ENCODE measurements at places on chromosomes 1 and 21.

DNA sequence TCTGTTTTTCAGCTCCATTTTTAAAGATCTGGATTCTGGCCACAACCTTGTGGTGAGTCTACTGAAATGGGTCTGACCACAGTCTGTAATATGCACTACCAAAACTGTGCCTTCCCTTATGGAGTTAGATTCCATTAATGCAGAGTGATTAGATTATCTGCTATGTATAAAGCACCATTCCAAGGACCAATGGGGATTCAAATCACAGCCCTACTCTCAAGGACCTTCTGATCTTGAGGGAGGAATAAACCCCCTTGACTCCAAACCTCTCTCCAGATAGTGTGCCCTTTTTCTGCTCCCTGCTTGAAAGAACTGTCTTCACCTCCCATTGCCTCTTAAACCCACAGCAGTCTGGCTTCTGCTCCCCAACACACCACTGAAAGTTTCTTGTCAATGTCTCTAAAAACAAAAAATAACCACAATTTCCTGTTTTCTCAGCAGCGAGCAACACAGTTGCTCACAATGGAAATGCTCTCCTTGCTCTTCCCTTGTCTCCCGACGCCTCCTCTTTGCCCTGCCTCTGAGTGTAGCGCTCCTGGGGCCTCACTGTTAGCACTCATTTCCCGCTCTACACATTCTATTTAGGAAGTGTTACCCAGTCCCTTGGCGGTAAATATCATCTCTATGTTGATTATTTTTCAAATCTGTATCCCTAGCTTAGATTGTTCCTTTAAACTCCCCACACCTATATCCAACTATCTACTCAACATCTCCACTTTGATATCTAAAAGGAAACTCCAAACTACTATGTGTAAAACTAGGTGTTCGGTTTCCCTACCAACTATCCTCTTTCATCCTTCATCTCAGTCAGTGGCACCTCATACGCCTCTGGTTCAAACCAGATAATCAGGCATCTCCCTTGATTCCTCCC lies 13.6 kb downstream of the PCNX2 start:
- DNase-seq, result no peak

DNA sequence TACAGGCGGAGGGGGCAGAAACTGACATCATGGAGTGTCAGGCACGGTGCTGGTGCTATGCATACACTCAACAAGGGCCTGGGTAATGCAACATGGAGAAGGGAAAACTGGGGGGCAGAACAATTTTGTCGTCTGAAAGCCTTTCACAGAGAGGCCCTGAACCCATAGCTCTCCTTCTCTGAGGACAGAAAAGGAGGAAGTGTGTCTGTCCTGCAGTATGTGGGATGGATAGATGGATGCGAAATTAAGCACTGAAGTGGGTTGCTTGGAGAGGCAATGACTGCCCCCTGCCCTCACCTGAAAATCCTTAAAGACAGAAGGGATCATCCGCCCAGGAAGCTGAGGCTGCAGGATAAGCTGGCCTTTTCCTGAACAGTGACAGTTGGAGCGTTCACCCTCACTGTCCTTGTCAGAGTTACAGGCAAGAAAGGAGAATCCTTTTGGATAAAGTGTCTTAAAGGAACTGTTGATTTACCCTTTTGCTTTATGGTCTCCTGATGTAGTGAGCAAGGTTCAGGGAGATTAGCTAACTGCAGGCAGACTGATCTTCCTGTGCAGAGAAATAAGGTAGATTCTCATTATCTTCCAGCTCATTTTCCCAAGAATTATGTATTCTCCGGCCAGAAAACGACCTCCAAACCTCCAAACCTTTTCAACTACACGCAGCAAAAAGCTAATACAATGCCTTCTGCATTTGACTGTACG lies 1.6 kb upstream of the FAM20B start:
- DNase-seq, result no peak

DNA sequence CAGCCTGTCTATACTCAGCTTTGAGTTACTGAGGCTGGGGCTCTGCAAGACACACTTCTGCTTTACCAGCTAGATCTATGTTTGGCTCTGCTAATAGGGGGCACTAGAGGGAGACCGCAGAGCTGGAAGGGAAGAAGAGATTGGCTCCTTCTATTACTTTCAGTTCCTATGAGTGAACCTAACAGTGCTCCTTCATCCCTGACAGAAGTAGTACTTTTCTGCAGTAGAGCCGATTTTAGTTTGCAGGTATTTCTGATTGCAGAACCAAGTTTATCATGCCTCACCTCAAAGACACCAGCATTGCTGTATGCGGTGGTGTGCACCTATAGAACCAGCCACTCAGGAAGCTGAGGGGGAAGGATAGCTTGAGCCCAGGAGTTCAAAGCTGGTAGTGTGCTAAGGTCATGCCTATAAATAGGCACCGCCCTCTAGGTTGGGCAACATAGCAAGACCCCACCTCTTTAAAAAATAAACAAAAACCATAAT lies 5.7 kb upstream of the ZDHHC18 start:
- DNase-seq, result no peak

DNA sequence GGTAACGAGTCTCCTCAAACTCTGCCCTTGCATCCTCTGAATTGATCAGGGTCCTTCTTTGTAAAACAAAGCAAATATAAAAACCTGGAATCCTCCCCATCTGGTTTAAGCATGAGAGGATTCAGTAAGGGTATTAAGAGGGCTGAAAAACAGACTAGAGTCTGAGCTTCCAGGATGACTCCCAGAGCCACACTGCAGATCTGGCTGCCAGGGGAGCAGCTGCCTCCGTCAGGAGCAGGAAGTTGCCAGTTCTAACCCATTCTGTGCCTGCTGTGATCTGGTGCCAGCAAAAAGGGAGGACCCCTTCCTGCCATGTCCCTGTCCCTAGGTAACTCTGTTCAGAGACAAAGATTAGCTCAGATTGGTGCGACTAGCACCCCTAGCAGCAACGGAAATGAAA lies 27.5 kb downstream of the SERTAD4 start:
- no peak for DNase-seq

DNA sequence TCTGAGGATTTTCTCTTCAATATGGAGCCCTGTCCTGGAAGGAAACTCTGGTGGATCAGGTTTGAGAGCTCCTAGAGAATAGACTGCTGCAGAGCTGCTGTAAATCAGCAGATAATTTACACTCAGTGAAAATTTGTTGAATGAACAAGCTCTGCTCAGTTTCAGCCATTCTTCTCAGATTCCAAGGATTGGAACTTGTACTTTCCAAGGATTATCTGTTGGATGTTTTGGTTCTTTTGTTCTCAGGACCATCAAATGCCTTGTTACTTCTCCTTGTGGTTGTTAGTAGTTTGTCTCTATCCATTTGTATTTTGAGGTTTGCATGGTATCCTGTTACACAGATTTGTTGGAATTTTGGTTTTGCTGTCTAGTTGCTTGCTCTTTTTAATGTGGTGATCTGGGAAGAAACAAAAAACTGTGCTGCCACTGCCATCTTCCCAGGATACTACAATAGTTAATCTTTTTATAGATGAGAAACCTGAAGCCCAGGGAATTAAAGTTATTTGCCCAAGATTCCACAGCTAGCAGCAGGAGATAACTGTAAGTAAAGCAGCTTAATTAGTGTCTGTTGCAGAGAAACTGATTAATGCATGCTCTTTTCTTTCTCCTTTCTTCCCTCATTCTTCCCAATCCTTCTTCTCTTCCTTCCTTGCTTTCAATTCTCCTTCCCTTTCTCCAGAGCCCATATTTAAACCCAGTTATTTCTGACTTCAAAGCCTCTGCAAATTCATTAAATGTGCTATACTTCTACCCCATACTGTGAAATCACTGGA lies 21.7 kb upstream of the KIFAP3 start:
- no peak for DNase-seq

DNA sequence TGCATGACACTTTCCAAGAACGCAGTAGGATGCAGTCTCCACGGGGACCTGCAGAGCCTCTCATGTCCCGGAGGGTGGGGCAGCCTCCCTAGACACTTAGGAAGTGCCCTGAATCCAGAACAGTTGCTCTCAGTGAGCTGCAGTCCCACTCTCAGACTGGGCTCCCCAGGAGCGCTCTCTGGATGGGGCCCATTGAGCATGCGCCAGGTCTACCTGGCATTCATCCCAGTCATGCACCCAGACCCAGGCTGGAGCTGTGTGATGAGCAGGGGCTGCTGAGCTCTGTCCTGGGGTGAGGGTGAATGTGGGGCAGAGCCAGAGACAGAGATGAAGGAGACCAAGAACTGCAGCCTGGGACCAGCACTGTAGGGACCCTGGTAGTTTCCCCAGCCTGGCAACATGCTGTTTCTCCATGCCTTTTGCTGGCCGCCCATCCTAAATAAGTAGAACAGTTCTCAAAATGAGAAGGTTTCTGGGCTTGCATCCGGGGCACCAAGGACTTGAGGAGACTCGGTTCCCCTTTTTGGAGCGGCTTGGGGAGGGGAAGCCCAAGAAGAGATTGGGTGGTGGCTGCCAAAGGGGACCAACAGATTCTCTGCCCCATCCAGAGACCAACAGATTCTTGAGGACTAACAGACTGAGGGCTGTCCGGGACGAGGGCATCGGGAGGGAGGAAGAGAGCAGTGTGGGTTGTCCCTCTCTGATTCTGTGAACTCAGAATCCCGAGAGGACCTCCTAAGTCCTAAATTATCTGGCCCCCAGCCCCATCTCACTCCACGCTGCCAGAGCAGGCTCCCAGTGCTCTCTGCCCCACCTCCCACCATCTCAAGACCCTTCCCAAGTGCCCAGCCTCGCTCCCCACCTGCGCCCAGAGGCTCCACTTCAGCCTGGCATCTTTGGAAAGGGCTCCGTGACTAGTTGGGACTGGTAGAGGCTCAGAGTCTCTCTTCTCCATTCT lies 1.0 kb upstream of the PGLYRP4 start:
- DNase-seq, result no peak

Measured in iPS DF 19.7 (cell line).